GM04504 (cell line): ENCODE measurements at places on chromosomes 11 and 22.

- no peak for DNase-seq
Observed at GRCh38 chr11:111269146-111269868, 23.8 kb downstream of the POU2AF2 start.

DNA sequence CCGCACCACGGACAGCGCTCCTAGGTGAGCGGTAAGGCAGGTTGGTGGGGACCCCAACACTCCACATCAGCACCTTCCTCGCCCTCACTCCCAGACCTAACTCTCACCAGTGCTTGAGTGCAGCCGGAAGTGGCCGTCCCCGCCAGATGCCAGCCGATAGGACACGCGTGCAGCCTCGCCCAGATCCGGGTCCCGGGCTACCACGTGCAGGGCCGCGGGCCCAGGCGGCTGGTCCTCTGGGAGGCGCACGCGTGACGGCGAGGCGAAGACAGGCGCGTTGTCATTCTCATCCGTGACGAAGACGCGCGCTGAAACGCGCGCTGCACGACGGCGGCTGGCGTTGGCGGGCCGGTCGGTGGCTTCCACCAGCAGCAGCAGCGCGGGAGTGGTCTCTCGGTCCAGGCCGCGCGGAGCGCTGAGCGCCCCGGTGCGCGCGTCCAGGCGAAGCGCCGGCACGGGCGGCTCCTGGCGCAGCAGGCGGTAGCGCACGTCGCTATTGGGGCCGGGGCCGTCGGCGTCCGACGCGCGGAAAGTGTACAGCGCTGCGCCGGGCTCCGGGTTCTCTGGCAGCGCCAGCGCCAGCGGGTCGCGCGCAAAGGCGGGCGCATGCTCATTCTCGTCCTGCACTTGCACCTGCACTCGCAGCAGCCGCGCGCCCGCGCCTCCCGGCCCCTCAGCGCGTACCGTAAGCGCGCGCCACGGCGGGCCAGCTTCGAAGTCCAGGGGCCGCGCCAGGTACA lies 10.8 kb upstream of the TPP1 start:
- DNase-seq = no peak

- no peak for DNase-seq
Observed at GRCh38 chr11:128662960-128663359, 30.9 kb upstream of the FLI1 start.

- DNase-seq = no peak
Observed at GRCh38 chr11:39807904-39808303, 1651.5 kb downstream of the LRRC4C start.

- DNase-seq = no peak
Observed at GRCh38 chr22:19106886-19107729, 15.1 kb downstream of the DGCR2 start.

- DNase-seq = no peak
Observed at GRCh38 chr11:61616434-61616833, 35.6 kb upstream of the SYT7 start.
